ENCODE measurements at places on chromosomes 13 and 19.

DNA sequence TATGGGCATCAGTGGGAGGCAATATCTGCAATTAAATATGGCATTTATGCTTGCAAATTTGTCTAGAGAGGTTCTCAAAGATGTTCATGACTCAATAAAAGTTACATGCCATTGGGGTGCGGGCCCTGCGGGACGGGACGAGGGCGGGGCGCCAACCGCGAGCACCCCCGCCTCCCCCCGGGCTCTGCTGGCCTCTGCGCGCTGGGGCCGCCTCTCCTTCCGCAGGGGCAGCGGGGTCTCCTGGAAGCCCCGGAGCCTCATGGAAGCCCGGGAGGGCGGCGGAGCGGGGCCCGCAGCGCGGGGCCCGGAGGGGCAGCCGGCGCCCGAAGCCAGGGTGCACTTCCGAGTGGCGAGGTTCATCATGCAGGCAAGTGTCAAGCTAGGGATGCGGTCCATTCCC, 179.2 kb downstream of the TPTE2 start:
- DNase-seq, result no peak

DNA sequence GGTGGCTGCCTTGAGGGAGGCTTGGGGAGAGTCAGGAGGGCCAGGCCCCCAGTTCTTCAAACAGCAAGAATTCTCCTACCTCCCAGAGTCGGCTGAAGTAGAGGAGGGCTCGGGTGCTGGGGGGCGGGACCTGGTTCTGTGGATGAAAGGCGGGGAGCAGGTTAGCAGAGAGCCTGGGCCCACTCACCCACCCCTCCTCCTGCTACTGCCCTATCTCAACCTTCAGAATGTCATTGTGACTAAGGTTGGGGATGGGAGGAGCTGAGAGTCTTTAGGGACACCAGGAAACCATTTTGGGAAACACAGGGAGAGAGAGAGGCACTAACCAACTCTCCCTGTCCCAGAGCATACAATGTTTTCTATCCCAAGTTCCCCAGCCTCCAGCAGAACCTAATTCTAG, 10.7 kb downstream of the DMKN start:
- no peak for DNase-seq

DNA sequence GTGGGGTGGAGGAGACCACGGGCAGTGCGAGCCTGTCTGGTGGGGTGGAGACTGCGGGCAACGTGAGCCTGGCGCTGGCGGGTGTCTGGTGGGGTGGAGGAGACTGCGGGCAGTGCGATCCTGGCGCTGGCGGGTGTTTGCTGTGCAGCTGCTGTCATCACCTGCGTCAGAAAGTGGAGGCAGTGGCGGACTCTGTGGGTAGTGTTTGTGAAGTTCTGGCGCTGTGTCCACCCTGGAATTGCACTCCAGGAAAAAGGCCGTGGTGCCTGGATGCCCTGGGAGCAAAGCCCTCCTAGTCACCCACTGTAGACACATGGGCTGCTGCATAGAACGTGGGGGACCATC, 6.2 kb downstream of the TEX29 start:
- DNase-seq, result no peak

DNA sequence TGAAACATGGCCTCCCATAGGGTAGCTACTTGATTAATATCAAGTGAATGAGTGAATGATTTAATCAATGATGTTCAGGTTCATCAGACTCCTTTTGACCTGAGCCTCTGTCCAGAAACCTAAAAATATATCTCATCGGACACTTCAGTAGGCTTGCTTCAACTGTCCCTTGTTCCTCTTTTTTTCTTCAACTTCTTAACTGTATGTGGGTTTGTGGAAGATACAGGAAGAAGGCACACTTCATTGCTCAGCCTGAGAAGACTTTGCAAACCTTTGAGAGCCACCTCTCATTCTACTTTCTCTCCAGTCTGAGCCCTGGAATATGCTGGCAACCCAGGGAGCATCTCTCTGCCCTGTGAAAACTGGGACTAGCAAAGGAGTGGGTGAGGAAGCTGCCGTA, 557.0 kb downstream of the FGF9 start:
- DNase-seq, result no peak

DNA sequence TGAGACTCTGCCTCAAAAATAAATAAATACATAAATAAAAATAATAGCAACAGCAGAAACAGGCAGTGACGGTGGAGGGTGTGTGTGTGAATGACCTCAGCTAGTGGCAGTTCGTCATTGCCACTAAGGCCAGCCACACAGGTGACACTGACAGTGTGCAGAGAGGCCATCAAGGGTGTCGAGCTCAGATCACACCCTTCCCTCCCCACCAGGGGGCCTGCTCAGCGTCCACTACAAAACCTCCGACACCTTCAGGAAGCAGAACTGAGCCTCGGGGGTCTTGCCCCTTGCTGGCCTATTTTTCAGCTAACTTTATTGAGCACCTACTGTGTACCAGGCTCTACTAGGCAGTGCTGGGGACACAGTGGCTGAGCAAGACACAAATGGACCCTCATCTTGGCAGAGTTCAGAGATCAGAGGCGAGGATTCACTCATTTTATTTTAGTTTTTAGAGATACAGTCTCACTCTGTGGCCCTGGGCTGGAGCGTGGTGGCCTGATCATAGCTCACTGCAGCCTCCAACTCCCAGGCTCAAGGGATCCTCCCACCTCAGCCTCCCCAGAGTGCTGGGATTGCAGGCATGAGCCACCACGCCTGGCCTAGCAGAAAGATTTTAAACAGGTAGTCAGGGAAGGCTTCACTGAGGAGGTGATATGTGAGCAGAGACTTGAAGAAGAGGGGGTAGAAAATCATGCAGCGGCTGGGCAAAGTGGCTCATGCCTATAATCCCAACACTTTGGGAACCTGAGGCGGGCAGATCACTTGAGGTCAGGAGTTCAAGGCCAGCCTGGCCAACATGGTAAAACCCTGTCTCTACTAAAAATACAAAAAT, 30.3 kb upstream of the SEMA6B start:
- DNase-seq, result peak; percentile 66

DNA sequence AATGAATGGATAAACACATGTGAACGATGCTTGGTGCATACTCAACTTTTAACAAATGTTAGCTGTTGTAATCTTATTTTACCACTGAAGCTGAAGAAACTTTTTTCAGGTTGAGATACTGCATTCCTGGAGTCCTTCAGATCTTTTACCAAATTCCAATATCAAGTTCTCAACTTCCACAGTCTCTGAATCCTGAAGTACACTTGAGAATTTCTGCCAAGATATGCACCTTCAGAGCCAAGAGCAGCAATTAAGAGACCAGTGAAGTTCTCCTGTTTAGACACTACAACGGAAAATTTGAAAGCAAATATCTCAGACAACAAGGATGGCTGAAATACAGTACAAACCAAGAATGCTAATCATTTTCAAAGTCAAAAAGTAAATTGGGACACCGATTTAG, 84.6 kb upstream of the MTIF3 start:
- DNase-seq, result no peak

- DNase-seq, result peak; percentile 74
Measured at GRCh38 chr19:16516923-16517610, 20.9 kb downstream of the C19orf44 start.

GRCh38 chr19:1122972-1123363, 19.2 kb downstream of the GPX4 start:
- DNase-seq, result peak; percentile 59

GRCh38 chr13:91725646-91726045, 327.2 kb downstream of the GPC5 start:
- no peak for DNase-seq

- DNase-seq, result no peak
Measured at GRCh38 chr13:99994638-99995020, 13.0 kb downstream of the ZIC2 start.

GRCh38 chr13:110125613-110126272, 181.2 kb downstream of the COL4A1 start:
- no peak for DNase-seq

GRCh38 chr13:79939689-79940088, 401.2 kb downstream of the SPRY2 start:
- DNase-seq, result no peak

- no peak for DNase-seq
Measured at GRCh38 chr13:103200118-103200885, 134.1 kb upstream of the SLC10A2 start.

Data from DMS53 (cell line).